ENCODE measurements at places on chromosomes 7 and 10.
A peak's percentile ranks its signal among the peaks of the same experiment; 100 is the strongest.

DNA sequence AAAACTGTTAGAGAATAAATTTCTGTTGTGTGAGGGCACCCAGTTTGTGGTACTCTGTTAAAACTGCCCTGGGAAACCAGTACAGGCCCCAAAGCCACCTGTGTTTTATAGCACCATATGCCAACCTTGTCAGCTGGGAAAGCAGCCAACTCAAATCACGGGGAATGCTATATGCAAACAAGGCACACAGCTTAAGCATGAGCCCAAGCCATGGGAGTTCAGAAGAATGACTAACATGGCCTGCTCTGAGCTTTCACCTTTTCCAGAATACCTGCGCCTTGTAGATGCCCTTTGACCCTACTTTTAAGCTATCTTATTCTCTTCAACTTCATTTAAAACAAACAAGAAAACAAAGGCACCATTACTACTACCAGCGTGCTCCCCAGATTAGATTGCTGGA lies 5.5 kb upstream of the SLC25A13 start:
- no peak for DNase-seq

GRCh38 chr10:127347202-127347959 lies 151.0 kb upstream of the INSYN2A start:
- DNase-seq: no peak

DNA sequence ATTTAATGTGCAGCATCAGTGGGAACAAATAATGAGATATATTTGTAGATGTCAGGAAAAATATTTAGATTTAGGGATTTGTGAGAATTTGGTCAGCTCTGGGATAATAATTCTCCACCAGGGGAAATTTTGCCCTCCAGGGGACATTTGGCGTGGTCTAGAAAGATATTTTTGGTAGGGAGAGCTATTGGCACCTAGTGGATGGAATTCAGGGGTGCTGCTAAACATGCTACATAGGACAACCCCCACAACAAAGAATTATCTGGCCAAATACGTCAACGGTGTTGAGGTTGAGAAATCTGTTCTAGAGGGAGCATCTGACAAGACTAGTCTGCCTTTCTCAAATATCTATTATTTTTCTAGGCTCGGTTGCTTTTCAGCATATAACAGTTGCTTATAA lies 2.1 kb downstream of the ADK start:
- no peak for DNase-seq

- DNase-seq: no peak
Measured at GRCh38 chr7:26413007-26413691, 121.5 kb downstream of the SNX10 start.

GRCh38 chr10:117663750-117664149 lies 121.2 kb downstream of the EMX2 start:
- no peak for DNase-seq

- peak; percentile 5 for DNase-seq
Measured at GRCh38 chr7:48289656-48290055, 118.4 kb downstream of the ABCA13 start.

- DNase-seq: no peak
Measured at GRCh38 chr7:10104292-10104691, 869.4 kb upstream of the PHF14 start.

DNA sequence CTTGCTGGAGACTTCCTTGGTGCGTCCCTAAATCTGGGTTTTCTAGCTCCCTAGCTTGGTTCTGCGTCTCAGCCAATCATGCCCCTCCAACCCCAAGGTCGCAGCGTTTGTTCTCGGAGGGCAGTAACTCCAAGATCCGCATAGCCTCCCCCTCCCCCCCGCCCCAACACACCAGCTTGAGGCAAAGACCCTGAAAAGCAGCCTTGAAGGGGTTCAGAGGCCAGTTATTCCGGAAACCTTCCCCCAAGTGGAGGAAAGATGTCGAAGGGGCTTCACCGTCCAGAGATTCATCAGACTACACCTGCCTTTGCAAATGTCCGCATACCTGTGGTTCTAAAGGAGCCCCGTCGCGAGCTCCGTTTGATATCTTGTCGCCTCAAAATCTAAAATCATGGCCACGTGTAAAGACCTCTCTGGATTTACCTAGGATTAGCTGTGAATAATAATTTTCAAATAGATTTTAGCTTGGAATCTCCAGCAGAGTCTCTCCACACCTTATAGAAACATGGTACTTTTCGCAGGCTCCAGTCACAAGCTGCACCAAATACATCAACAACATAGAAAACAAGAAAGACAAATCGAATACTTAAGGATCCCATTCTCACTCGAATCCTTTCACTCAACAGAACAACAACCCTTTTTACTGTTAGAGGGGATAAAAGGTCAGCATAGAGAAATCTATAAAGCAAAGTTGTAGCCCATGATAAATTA lies 7.9 kb downstream of the DLX6 start:
- no peak for DNase-seq

DNA sequence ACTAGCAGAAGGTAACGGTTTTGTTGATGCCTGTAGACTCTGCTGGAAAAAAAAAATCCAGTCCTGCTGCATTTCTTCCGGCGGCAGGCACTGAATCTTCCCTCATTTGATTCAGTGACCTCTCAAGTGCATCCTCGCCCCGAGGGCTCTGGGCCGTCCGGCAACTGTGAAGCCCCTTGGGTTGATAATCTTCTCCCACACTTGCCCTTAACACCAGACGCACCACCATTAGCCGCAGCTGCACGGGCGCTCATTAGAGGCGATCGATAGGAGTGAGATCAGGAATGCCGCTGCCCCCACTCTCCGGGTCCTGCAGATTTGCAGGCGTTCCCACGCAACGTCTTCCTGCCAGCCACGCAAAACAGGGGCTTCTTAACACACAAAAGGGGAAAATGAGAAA lies 200.0 kb upstream of the MKI67 start:
- DNase-seq: no peak

- DNase-seq: no peak
Measured at GRCh38 chr10:132514821-132515520, 22.6 kb upstream of the INPP5A start.

- DNase-seq: no peak
Measured at GRCh38 chr10:14312014-14312413, 18.7 kb downstream of the FRMD4A start.

DNA sequence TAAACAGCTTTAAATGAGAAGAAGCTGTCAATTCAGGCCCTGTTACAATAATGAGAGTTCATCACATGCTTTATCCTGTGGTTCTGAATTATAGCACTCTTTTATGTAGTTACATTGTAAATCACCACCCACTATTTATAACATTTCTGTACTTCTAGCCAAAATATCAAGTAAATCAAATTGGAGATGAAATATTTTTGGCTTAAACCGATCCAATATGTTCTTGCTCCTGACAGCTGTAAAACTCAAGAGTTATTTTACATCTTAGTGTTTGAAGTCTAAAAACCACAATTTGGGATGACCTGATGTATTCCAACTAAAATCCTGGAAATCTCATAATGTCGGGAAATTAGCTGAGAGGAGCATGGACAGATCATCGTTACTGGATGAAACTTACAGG lies 371.2 kb upstream of the LRRN3 start:
- no peak for DNase-seq

- DNase-seq: no peak
Measured at GRCh38 chr7:29167721-29168120, 21.4 kb upstream of the CPVL start.

DNA sequence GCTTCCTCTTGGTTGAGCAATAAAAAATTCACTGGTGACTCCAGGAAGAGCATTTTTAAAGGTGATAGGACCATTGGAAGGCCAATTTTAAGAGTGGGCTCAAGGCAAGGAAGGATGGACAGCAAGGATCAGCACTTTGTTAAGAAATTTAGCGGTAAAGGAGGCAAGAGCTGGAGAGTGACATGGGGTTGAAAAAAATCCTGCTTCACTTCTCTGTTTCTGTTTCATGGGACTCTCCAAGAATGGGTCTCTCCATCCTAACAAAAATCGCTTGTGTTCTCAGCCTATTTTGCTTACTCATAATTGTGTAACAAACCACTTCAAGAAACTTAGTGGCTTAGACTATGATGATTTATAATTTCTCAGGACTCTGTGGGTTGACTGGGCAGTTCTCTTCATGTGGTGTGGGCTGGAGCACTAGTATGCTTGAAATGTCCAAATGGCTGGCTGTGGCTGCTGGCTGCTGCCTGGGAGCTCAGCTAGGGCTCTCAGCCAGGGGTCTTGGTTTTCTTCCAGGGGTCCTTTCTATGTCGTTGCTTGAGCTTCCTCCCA lies 59.8 kb upstream of the ZNRF2 start:
- peak; percentile 48 for DNase-seq

DNA sequence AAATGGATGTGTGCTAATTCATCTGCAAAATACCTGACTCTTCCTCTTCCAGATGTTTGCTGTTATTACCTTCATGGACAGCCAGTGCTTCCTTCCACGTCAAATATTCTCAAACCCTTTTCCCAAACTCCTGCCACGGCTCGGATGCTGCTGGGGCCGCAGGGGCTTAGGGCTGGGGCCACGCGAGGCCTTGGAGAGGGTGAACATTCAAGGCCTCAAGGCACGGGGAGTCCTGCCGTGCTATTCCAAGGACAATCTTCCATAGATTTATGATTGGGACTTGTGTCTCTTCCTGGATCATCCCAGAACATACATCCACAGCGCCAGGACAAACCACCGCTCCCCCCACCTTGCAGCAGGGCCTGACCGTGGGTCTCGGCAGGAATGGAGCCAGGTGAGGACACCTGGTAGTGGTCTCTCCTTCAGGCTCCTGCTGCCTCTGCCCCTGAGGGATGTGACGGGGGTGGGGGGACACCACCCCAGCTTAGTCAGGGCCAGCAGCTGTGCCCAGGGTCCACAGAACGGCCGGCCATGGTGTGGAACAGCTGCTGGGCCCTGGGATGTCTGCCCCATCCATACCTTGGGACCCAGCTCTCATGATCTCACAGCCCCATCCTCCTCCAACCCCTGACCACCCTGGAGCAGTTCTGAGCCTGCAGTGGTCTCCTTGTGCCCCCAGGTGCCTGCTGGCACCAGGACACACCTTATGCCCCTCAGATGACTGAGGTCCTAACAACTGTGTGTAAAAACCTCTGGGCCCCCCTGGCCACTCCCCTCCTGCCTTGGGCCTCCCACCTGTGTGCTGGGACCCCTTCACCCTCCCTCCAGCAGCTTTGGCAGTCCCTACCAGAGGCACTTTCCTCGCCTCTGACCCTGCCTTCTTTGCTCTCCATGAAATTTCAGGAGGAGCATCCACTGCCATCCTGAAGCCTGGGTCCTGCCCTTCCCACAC lies 16.7 kb downstream of the VIPR2 start:
- no peak for DNase-seq

DNA sequence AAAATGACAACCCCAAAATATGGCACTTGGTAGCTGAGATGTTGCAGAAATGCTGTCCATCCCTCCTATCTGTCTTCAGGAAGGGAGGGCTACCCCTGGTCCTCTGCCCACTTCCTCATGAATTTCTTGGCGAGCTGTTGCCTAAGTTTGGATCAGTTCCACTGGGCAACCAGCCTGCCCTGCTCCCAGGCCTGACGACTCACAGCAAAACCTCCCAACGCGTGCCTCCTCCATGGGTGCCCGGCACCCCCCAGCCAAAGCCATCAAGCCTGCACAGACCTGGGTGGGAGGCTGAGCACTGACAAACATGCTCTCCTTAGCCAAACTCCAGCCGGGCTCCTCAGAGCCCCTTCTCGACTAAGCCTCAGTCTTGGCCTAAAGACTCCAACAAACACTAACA lies 8.9 kb downstream of the VSTM4 start:
- no peak for DNase-seq

DNA sequence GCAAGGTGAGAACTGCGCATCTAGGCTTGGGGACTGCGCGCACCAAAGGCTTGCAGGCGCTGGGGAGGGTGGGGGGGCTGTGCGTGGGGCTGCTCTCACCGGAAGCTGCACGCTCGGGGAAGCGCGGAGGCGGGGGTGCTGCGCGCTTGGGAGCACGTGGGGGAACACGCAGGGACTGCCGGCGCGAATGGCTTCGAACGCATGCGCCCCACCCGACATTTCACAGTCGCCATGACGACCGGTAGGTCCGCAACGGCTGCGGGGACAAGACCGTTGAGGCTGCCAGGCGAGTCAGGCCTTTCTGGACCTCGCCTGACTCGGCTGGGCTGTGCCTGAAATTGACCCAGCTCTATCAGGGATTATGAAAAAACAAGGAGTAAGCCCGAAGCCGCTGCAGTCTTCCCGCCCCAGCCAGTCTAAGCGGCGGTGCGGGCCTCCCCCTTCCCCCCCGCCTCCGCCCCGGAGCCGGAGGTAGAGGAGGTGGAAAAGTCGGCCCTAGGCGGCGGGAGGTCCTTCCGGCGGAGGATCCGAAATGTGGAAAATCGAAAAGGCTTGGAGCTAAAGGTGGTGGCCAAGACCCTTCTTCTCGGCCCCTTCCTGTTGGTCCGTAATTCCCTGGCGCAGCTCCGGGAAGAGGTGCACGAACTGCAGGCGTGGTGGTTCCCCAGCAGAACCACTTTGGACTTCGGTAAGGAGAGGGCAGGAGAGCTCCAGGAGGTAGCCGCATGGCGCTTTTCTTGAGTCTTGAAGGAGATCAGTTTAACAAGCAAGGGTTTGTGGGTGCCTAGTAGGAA lies 34.9 kb upstream of the STEAP1 start:
- DNase-seq: no peak

GRCh38 chr7:95766657-95767056 lies 5.7 kb upstream of the DYNC1I1 start:
- no peak for DNase-seq

GRCh38 chr10:74575912-74576311 lies 250.5 kb upstream of the KAT6B start:
- DNase-seq: no peak

DNA sequence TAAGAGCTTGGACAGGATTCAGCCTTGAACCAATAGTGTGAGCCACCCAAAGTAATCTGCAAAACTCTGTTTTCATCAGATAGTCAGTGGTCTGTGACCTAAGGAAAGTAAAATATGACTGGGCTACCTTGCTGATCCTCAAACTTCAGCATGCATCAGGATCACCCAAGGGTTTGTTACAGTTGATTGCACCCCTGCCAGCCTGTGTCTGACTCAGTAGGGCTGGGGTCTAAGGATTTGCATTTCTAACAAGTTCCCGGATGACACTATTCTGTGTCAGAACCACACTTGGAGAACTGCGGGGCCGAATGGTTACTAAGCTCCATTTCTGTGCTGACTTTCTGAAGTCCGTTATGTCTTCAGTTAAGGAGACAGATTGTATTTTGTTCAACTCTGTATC lies 40.6 kb upstream of the TSPAN13 start:
- no peak for DNase-seq

DNA sequence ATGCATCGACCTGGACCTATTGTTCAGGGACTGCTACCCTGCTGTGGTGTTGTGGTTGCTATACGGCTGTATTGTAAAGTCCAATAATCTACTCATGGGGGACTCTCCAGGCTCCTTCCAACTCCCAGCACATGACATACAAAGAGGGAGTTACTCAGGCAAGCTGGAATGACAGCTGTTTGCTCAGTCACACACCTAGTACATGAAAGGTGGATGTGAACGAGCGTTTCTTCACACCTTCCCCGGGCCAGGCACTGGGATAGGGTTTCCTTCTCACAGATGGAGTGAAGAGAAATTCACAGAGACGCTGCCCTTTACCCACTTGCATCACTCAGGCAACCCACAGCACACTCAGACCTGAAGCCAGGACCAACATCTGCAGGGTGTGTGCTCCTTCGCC lies 215.7 kb downstream of the TNS3 start:
- DNase-seq: no peak

DNA sequence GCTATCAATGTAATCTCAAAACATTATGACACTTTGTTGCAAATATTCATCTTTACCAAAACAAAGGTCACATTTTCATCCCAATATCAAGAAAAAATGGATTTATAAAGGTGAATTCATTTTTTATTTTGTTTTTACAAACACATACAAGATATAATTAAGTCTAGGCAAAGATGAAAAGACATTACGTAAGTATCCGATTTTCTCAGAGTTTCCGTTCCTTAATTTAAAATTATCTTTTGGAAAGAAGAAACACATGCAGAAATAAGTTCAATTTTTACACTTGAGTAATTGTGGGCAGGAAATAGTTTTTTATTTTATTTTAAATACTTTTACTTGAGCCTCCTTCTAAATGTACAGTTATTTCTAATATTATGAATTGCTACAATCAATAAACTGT lies 24.6 kb downstream of the RTKN2 start:
- DNase-seq: no peak

Data from hematopoietic multipotent progenitor cell treated with erythropoietin and hydrocortisone succinate and interleukin-3 and kit ligand, for 6 days (in vitro differentiated cells).